ENCODE measurements at places on chromosomes 7 and 10. TPM values are rescaled to one million over a fixed set of nuclear protein-coding genes. Genes with fewer than 3 reads are reported as not detected.

Gene NPFFR1
- total RNA-seq = not detected

Gene MSMB
- not detected for total RNA-seq

Gene ANKRD61
- total RNA-seq = 0.40 TPM

Gene ACBD7
- total RNA-seq = 3.3 TPM

Gene GALNT17
- total RNA-seq = not detected

Gene SLIT1
- not detected for total RNA-seq

Gene PNLIPRP1
- total RNA-seq = not detected

Gene MOGAT3
- total RNA-seq = not detected

Gene CALHM3
- total RNA-seq = not detected

Gene RAPGEF5
- total RNA-seq = 56.5 TPM

Gene ATRNL1
- total RNA-seq = not detected

Gene ANKRD30A
- total RNA-seq = not detected

Gene RBM20
- total RNA-seq = 0.15 TPM

Gene GIMAP8
- 16.7 TPM for total RNA-seq

Gene OR6B1
- not detected for total RNA-seq

Gene STARD3NL
- 82.3 TPM for total RNA-seq

Gene OR2A12
- not detected for total RNA-seq

Gene AQP1
- total RNA-seq = 4.9 TPM

Gene R3HCC1L
- total RNA-seq = 6.3 TPM

Gene NPTX2
- 0.60 TPM for total RNA-seq

Gene SFTPA1
- not detected for total RNA-seq

Gene TLX1
- total RNA-seq = not detected

Data from mammary microvascular endothelial cell (primary cell).